Activated CD4-positive, alpha-beta T cell treated with anti-CD3 and anti-CD28 coated beads, Interleukin-2, amount 50 U/mL, for 4 hours (primary cell): ENCODE measurements at places on chromosomes 2 and 18.

DNA sequence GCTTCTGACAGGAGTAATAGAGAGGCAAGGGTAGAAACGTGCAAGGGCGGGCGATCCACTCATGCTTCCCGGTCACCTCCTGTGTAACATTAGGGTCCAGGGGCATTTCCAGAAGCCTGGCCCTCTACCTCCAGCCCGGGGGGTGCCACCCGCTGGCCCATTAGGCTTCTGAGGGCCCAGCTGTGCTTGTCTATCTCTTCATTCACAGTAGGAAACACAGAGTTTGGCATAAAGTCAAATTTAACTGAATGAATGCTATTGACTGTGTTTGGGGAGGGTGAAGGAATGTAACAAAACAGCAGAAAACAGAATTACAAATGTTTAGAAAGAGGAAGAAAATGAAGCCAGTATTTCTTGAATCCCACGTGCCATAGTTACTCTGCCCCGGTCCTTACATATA, 112.4 kb upstream of the SLC66A3 start:
- DNase-seq, result no peak

DNA sequence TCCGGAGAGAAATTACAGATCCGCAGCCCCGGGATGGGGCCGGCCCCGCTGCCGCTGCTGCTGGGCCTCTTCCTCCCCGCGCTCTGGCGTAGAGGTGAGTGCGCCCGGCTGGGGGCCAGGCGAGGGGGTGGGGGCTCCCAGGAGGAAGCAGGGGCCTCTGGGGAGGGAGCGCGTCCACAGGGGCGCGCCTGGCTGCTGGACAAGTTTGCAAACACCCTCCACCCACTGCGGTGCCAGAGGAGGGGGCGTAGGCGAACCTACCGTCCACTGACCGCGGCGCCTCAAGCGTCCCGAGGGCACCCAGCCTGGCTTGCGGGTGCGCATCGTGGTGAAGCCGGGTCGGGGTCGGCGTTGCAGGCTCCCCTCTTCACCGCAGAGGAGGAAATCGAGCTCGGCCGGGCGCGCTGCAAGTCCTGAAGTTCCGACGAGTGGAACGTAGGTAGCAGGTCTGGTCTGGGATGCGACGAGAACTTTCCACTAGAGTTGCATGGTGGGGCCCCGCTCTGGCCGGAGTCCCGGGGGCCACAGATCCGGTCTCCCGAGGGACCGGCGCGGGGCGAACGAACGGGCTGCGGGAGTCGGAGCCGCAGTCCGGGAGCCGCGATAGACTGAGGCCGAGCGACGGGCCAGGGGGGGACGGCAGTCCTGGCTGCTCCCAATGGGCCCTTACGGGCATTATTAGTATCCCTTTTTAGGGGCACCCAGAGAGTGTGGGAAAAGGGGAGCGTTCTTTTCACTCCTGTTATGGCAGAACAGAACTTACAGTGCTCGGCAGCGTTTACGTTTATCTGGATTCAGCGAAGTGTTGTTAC, 502 bp downstream of the MERTK start:
- no peak for DNase-seq

DNA sequence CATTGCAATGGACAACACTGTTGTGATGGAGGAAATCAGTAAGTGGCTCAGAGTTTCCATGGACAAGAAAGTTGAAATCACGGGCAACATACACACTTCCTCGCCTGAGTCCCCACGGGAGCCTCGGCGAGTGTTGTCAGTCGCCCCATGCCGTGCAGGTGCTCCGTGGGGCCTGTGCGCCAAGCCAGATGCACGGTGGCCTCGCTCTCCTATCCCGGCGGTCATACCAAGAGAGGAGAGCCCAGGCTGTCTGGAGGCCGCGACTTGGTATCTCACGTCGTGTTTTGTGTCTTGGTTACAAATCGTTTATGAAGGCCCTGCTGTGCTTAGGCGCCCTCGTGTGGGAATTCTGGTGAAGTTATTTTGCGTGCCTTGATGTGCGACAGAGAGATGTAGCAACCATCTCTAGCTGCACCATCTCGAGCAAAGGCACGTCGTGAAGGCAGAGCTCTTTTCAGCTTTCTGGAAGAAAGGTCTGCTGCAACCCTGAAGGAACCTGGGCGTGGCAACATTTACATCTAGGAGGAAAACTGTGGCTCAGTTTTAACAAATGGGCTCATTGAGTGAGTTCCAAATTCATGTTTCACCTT, 21.8 kb downstream of the ATG4B start:
- DNase-seq, result peak; percentile 16

DNA sequence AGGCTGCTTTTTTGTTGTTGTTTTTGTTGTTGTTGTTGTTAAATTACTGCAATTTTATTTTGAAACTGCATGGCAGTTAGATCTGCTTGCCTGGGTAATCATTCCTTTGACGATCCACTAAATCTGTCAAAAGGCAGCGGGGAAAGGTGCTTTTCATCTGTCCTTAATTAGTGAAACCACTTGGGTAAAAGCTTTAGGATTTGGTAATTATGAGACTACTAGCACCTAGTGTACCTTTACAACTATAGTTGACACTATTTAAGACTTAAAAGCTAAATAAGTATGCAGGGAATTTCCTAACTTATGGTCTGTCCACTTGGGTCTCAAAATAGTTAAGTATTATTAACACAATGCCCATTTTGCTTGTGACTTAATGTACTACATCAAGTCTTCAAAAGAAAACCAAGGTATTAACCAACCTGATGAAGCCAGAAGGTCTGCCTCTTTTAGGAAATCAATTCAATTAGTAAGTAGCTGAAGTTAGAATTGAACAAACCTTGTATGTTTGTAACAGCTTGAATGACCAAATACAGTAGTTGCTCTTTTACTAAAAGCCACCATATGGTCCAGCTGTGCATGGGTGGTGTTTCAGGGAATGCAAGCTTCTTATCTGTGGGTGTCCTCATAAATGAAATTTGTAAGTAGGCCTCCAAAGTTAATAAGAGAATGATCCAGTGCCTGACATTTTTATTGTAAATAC, 44.8 kb downstream of the NAB1 start:
- no peak for DNase-seq

GRCh38 chr18:34339155-34339554, 114.4 kb upstream of the NOL4 start:
- DNase-seq, result no peak

- no peak for DNase-seq
Observed at GRCh38 chr18:23357996-23358594, 95.0 kb upstream of the RIOK3 start.

GRCh38 chr2:219644801-219645480, 17.5 kb downstream of the SLC4A3 start:
- DNase-seq, result no peak

DNA sequence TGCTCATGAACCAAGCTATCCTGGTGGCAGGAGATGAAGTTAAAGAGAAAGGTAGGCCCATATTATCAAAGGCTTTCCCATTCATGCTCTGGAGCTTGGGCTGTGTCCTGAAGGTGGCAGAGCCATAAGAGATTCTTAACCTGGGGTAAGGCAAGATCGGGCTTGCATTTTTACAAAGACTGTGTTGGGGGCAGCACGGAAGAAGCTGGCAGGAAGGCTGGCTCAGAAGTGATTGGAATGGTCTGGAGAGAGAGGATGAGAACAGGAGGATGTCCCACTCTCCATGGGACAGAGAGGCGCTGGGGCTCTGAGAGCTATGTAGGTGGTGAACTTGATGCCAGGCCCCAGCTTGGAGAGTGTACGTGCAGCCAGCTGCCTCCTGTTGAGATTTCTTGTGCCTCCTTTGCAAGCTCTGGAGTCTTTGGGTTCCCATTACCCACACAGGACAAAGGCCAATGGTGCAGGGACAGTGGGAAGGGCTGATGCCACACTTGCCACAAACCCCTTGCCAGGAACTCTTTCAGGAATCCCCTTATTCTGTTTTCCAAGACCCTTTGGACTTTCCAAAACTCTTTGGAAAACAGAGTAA, 40.6 kb upstream of the FZD5 start:
- DNase-seq, result no peak

- DNase-seq, result no peak
Observed at GRCh38 chr2:190277234-190278112, 42.2 kb downstream of the HIBCH start.

DNA sequence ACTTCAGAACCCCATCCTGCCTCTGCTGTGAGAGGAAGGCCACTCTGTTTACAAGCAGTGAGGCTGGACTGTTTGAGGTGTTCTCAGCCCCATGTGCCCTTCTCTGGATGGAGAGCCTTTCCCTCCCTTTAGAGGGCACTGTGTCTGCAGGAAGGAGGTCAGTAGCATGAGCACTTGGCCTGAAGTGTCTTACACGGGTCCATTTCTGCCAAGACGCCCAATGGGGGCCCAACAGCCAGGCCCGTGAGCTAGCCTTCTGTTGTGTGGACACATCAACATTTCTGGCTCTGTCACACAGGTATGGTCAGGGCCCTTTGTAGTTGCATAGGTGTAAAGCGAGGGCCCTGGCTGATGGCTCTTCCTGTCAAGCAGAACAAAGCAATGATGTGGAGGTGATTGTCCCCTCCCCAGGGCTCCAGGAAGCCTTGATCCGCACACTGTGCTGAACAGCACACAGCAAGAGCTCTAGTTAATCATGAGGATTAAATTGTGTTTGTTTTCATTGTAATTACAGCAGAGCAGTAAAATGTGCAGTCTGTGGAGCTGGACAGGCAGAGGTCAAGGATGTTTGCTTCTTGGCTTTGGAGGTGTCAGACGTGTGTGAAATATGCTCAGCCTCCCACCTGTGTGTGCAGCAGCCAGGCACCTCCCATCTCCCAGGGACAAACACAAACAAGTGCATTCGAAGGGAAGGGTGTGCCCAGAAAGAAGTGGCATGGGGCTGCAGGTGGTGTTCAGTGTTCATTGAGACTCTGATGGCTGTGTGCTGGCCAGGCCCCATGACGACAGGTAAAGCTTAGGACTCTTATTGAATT, 132.1 kb downstream of the SH3RF3 start:
- no peak for DNase-seq

DNA sequence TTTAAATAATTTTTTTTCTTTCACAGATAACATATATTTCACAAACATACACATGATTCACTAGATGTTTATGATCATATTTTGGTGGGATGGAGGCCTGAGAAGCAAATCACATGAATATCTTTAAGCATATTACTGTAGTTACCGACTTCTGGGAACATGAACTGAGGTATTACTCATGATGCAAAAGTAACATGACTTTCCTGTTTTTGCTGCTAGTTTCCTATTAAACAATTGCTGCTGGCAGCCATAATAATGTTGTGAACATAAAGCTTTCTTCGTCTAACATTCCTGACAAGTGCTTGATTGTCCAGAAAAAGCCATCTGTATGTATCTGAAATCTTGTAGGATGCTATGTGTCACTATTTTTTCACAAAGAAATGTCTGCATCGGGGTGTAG, 145.4 kb downstream of the MTX2 start:
- DNase-seq, result no peak

DNA sequence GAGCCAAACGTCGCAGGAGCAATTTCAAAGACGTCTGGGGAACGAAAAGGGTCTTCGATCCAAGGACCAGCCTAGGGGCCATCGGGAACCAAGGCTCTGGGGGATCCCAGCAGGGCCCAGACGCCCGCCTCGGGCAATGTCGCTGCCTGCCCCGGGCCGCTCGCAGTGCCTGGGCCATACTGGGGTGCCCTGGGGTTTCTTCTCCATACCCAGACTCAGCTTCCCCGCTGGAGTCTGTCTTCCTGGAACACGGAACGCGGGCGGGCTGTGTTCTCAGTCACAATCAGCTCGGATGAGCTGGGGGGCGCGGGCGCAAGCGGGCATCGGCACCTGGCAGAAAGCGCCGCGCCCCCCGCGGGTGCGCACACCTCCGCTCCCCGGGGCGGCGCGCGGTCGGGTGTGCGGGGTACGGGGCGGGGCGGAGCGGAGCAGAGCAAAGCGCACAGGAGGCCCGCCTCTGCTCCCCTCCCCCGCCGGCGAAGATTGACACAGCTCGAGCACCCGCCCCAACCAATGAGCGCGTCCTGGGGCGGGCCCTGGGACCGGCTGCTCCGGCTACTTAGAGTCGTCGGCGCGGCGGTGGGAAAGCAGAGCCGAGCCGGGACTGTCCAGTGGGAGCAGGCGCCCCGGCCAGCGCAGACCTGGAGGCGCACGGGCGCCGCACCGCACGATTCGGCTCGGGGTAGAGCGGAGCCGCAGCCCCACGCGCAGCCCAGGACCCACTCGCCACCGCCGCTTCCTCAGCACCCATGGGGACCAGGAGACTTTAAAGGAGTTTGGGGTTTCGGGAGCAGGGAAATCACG, at the start of gene LRATD1:
TSS of gene LRATD1 (plus strand) at position 585 of the 804 bp plus-strand sequence. CDS start 1,263 bp downstream, outside the sequence.
- DNase-seq, result no peak

DNA sequence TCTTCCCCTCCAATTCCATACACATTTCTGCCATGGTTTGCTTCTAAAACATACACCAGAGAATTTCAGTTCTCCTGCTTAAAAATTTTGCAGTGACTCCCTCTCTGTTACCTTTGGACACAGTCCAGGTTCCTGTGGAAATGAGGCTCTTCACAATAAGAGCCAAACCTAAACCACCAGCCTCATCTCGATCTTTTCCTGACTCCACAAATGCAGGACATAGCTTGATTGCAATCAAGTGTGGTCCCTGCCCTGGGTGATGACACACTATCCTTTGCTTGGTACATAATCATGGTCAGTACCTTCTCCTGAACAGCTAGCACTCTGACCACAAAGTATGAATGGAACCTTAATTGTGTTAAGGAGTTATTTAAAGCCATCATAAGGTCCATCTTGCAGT, 134.9 kb upstream of the CHAC2 start:
- DNase-seq, result no peak

GRCh38 chr2:115364093-115364492, 921.7 kb downstream of the DPP10 start:
- DNase-seq, result no peak

DNA sequence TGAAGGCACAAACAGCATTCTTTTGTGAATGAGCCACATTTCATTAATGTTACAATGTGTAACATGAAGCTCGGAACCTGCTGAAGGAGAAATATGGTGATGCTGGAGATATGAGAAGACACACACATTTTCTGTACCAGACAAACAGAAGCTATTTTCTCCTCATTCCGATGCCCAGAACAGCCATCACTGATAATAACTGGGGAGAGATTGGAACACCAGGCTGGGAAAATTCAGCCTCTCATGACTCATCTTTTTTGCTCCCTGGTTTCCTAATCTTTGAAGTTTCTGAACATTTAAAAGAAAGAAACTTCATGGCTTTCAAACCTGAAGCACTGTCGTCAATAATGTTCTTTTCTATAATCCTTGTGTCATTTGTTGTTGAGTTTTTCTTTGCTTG, 110.9 kb downstream of the LYPD6 start:
- no peak for DNase-seq

GRCh38 chr2:32910883-32911598, 35.7 kb upstream of the LTBP1 start:
- DNase-seq, result no peak

GRCh38 chr2:104969564-104969963, 68.3 kb upstream of the MRPS9 start:
- no peak for DNase-seq

DNA sequence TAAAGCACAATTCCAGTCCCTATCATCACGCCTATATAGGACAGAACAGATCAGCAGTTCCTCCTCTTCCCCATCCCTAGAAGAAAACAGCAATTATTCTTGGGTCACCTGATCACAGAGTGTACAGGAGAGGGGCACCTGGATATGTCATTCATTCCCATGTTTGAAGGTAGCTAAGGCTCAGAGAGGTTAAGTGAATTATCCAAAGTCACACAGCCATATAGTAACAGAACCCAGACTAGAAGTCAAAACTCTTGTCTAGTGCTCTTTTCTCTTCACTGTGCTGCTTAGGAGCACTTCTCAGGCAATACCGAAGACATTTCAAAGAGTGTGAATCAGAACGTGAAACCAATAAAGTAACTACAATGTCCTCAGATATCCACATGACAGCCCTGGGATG, 93.0 kb upstream of the ATL2 start:
- DNase-seq, result no peak
